ENCODE measurements at places on chromosomes 7 and 10.

DNA sequence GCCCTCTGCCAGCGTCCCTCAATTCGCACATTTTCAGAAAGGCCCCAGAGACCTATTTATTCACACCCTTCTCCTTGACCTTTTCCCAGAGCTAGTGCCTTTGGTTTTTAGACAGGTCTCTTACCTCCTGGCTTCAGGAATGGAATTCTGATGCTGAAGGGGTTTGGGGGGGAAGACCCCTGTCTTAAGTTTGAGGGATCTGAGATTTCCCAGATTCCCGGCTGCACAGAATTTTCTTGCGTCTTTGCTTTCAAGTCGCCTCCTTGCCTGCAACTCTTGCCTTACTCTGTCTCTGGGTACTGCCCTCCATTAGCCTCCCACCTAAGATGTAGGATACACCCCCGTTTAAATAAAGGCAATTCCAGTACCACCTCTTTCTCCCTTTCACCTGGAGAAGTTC, 1.9 kb downstream of the GATA3 start:
- DNase-seq = no peak

DNA sequence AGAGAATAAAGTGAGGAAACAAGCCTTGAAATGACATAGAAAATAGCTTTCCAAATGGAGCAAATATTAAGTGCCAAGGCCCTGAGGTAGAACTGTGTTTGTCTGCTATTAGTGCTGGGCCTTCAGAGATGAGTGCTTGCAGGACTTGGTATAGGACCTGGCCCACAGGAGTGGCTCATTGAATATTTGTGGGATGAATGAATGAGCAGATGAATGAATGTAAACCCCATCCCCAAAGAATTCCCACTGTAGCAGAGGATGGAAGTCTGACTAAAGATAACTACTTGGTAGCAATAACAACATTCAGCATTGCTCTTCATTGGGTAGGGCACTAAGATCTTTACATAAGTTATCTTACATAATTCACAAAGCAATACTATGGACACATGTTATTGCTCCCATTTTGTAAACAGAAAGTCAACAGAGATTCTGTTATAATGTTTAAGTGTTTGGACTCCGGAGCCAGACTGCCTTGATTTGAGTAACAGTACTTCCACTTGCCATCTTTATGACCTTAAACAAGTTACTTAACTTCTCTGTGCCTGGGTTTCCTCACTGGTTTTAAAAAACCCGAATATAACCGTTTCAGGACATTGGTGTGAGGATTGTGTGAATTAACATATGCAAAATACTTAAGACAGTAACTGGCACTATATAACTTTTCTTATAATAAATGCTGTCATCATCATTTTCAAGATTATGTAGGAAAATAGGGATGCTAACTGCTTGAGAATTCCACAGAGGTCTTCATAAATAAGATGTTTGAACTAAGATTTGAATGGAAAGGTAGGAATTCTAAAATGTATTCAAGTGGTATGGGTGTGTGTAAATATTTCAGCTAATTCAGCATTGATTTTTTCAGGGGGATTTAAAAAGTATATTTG, 141.9 kb downstream of the PRKG1 start:
- DNase-seq = no peak

DNA sequence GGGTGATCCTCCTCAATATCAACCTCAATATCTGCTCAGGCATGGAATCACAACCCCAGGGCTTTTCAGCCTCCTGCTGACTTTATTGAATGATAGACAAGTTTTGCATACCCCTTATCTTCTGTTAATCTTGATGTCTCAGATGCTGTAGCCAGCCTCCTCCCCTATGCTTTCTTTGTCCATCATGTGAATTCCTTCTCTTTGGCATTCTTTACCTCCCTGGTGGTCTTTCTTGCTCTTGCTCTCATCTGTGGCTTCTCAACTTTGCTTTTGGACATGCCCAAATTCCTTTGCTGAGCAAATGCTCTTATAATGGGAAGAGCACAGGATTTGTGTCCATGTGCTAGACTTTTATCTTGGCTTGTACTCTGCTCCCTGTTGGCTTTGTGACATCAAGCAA, 73.4 kb upstream of the FAM13C start:
- no peak for DNase-seq

DNA sequence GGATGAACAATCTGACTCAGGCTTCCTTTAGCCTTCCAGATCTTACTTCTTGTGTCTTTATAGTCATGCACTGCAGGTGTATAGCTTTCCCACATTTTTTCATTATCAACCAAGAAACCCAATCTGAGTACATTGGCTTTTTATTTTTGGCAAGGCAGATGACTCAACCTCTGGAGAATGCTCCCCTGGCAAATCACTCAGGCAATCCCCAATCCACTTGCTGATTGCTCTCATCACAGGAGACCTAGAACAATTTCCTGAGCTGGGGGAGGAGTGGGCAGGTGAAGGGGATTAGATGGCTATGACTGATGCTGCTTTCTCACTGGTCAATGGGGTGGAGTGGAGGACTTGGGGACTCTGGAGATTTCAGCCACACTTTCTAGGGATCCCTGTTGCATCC, 134.4 kb downstream of the SLC16A9 start:
- no peak for DNase-seq

- DNase-seq = no peak
Measured at GRCh38 chr10:123600177-123600576, 66.0 kb upstream of the GPR26 start.

DNA sequence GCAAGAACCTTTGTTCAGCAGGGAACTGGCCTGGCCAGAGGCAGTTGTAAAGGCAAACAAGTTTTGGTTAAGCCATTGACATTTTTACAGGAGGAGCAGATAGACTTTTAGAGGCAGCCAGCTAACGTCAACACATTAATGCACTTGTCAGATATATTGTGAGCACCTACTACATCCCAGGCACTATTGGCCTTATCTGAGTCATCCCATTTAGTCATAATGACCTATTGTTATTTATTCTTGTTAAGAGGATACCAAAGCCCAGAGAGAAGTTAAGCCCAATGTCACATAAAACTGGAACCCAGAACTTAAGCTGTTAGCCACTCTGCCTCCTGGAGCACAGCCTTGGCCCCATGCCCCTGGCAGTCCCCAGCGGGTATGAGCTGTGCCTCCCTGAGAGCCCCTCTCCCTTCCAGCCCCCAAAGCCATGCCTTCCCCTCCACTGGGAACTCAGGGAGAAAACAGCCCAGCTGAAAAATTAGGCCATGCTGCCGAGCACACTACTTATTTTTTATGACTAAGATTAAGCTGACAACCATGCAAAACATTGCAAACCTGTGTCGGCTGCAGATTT, 32.7 kb upstream of the TRIM8 start:
- DNase-seq = no peak

- DNase-seq = no peak
Measured at GRCh38 chr7:49151146-49151545, 226.8 kb downstream of the CDC14C start.

DNA sequence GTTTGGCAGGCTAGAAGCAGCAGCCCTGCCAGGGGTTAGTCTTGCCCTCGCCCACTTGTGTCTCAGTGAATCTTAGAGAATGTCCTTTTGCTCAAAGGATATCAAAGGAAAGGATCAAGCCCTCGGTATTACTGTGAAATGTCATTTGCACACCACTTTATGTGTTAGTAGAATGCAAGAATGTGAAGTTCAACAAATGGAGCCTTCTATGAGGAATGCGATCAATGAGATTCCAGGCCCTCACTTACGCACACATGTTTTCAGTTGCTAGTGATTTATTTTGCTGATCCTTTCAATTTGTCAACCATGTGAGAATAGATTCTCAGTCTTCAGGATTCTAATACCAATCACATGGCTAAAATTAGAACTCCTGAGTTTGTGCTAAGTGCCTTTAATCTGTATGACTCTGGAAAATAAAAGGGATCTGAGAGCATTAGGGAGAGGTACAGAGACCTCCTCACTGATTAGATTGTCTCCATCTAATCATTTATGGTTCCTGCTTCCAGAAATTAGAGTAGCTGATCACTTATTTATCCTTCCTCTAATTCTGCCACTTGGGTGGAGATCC, 123.0 kb upstream of the SP4 start:
- DNase-seq = no peak

DNA sequence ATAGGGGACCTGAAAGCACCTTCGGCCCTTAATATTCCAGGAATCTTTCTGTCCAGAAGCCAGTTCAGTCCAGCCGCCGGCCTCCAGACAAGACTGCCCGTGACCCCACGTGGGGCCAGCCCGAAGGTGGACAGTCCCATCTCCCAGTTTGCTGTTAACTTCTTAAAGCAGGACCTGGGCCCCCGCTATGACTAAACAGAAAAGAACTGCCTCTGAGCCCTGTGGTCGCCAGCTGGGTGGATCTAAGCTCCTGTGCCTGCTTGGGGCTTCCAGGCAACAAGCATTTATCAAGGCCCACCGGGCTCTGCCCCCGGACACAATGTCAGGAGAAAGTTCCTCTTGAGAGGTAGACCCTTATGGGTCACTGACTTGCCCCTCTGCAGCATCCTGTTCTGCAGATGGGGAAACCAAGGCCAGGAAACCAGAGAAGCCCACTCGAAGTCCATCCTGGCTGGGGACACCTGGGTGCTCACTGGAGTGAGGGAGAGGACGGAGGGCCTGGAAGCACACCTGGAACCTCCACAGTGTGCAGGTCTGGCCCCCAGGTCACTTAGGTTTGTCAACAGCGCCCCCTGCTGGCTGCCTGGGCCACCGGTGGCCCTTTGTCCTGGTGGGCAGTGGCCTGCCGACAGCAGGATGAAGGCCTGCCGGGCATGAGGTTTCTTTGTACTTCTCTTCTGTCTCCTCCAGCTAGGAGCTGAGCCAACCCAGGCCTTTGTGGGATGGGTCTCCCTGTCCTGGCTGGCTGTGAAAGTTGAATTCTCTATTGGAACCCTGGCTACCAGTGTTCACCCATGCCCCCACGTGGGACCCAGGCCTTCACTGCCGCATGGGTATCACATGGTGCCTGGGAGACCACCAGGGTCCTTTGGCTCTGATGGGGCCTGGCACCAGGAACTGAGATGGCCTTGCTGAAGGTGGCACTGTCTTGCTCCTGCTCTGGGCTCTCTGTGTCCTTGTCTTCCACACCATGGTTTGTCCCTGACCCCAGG, 128.0 kb downstream of the ZMIZ1 start:
- DNase-seq = no peak

GRCh38 chr7:69696054-69696591, 97.8 kb downstream of the AUTS2 start:
- DNase-seq = no peak

- no peak for DNase-seq
Measured at GRCh38 chr10:78544423-78545090, 510.9 kb downstream of the RPS24 start.

DNA sequence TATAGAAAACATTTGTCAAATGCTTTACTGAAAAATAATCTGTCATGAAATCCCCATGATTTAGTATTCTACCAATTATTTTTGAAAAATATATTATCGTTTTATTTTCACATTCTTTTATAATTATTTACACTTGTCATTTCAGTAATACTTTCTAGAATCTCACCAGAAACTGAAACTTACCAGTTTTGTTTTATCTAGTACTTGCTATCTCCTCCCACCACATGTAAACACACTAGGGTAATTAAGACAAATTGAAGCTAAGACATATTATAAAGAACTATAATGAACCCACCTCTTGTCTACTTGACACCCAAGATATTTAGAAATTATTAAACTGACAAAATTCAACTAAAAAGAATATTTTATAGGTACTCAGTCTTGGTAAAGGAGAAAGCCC, 51.5 kb upstream of the GRM3 start:
- DNase-seq = no peak

GRCh38 chr10:108166401-108166800, 1001.9 kb upstream of the SORCS1 start:
- no peak for DNase-seq

GRCh38 chr7:18357691-18358090, 137.9 kb upstream of the HDAC9 start:
- no peak for DNase-seq

DNA sequence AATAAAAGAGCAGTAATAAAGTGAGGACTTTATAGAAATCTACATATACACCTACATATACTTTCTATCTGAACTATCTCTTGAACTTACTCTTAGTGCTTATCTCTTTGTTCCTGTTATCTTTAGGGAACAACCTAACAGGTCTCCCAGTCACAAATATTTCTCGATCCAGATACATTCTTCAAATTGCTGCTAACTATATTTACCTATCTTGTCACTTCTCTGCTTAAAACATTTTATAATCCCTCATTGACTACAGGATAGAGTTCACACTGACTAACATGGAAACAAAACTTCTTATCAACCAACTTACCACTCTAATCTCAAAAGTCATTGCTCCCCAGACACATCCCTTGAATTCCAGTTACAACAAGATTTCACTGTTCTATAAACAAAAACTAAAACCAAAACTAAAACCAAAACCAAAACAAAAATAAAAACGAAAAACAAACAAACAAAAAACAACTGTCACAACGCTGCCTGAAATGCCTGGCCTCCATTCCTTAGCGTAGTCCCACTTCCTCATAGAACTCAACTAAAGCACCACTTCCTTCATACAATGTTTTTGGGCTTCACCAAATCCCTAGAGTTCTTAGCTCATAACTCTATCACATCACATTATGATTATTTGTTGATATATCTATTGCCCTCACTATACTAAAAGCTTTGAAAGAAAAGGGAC, 134.7 kb downstream of the SEMA3D start:
- DNase-seq = no peak

- no peak for DNase-seq
Measured at GRCh38 chr10:52121688-52122087, 192.4 kb upstream of the DKK1 start.
